ENCODE measurements at places on chromosomes 3 and 15. TPM values are rescaled to one million over a fixed set of nuclear protein-coding genes. Genes with fewer than 3 reads are reported as not detected.

The NAALADL2 gene
- 18.2 TPM for total RNA-seq

The MYZAP gene
- 8.4 TPM for total RNA-seq

The CLDN11 gene
- 26.5 TPM for total RNA-seq

- DNase-seq: no peak
These were observed 2.5 kb downstream of the GXYLT2 start for GRCh38 chr3:72890166-72890925.

- peak; percentile 70 for DNase-seq
These were observed 48.0 kb upstream of the KLF13 start for GRCh38 chr15:31278544-31279220.

All from posterior vena cava (tissue), 2 donors.